ENCODE measurements at places on chromosomes 16 and 17.
A peak's percentile ranks its signal among the peaks of the same experiment; 100 is the strongest.

GRCh38 chr17:28746611-28747050 lies 2.8 kb downstream of the TRAF4 start:
- no peak for DNase-seq

GRCh38 chr17:28119046-28119445 lies 76.6 kb downstream of the NLK start:
- DNase-seq, result no peak

DNA sequence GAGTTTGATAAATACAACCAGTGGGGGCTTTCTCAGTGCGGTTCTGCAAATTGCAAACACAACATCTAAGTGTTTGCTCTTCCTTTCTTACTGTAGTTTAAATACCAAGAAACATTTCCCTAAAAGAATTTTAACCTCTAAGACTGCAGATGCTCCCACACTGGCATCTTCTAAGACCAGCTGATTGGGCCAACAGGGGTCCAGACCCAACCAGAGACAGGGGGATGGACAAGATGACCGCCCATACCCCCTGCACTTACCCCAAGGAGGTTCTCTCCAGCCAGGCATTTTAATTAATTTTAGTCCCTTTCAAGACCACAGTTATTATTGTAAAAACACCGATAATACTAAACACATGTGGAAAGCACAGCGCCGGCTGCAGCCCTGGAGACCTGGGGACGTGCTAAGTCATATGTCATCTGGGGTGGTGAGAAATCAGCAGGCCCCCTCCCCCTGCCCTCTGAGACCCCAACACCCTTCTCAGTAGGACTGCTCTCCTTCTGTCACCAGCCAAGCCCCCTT lies 242.3 kb downstream of the SOX9 start:
- DNase-seq, result no peak

GRCh38 chr16:13081825-13082331 lies 180.5 kb downstream of the SHISA9 start:
- no peak for DNase-seq

DNA sequence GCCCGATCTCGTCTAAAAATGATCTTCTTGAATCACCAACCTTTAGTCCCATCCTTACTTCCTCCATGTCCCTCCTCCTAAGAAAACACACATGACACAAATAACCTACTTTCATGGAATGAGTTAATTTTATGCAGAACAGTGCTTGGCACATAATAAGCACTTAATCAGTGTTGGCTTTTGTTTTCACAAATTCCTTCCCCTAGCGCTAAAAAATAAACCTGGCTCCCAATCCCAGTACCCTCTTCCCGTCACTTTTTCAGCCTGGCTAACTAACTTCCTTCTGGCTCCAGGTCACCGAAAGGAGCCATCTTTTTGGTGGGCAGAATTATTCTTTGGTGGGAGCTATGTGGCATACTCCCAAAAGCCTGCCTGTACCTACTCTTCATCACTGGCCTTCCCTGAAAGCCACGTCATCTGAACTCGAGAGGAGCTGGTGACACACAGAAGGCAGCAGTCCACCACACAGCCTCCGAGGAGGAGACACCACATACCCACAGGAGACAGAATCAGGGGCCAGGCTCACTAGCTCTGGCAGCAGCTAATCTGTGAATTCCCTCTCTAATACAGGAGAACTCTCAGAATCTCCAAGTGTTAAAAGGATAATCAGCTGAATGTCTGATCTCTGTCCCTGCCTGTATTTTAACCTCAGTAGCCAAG lies 114.5 kb downstream of the SMG6 start:
- DNase-seq, result no peak

DNA sequence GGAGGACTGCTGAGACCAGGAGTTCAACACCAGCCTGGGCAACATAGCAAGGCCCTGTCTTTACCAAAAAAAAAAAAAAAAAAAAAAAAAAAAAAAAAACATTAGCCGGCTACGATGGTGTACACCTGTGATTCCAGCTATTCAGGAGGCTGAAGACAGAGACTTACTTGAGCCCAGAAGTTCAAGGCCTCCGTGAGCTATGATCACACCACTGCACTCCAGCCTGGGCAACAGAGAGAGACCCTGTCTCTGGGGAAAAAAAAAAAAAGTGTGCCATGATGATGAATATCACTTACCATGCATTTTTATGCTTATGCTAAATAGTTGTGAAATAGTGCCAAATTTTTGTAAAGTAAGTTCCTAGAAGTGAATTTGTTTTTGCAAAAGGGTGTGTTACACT lies 197.0 kb downstream of the LGALS9B start:
- DNase-seq, result no peak

GRCh38 chr17:19342611-19343255 lies 19.8 kb downstream of the B9D1 start:
- no peak for DNase-seq

- no peak for DNase-seq
These were observed 116.9 kb downstream of the BRIP1 start for GRCh38 chr17:61746248-61746985.

DNA sequence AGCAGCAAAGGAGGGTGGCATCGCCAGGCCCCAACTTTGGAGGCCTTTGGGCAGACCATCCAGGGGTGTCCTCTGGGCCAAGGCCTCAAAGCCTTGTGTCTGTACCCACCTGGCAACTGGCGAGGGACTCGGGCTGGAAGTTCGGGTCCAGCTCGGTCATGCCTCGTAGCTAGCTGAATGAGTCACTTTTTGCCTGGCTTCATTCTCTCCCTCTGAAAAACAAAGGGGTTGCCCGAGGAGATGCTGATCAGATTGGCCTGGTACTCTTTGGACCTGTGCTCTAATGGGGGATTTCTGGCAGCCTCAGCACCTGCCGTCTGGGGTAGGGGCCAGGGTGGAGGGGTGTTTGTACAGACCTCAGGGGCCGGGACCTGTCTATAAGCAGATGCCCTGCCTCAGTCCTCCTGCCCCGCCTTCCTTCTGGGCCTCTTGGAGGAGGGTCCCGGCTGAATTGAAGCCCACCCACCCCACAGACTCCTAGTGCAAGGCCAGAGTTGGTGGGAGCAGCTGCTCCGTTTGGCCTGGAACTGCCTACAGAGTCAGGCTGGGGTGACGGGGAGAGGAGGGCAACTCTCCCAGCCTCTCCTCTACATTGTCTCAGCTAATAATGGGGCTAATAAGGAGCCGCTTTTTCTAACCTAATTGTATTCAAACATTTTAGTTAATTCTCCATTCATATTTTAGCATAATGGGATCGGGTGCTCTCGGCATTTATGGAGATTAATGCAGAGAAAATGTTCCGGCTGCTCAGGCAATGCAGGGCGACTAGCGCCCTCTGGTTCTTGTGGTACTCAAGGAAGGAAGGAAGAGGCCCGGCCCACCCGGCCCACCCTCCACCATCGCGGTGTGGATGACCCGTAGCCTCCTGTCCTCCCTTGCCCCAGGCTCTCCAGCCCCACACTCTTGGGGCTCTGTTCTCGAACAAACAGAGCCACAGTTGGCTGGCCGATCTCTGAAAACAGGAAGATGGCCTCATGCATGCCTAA lies 21.4 kb upstream of the ABCC3 start:
- DNase-seq, result peak; percentile 25

- DNase-seq, result peak; percentile 78
These were observed 74.8 kb upstream of the SMURF2 start for GRCh38 chr17:64736804-64737492.

- no peak for DNase-seq
These were observed 191.0 kb upstream of the RPL38 start for GRCh38 chr17:74012465-74012864.

DNA sequence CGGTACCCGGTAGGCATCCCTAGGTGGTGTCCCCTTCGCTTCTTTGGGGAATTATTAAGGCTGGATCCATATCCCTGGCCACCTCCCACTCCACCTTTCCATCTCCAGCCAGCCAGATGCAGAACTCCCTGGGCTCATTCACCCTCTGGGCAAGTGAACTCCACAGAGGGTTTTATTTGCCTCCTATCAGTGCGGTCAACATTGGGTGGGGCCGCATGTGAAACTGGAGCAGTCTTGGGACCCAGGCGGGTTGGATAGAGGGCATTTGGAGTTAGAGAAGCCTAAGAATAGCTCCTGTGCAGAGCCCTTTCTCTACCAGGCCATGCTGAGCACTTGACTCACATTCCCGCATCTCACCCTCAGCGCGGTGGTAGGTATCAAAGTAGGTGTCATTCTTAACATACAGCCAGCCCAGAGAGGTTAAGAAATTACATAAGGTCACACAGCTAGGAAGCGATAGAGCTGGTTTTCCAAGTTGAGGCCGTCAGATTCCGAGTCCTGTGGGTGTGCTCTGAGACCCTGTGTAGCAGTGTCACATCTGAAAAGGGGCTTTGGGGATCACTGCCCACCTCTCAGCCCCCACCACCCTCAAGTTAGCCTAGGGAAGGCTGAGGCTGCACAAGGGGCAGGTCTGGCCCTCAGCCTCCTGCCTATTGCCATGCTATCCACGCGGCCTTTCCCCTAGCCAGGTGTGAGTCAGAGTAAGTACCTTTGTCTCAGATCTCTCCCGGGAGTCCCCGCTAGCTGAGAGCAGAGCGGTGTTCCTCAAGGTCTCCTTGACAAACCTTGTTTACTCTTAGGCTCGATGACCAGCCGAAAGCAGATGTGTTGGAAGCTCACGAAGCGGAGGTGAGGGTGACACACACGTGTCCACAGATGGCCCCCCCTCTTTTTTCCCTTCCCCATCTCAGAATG lies 26.9 kb upstream of the LGALS9 start:
- no peak for DNase-seq

GRCh38 chr17:63564562-63564961 lies 14.3 kb downstream of the DCAF7 start:
- DNase-seq, result no peak

Data from choroid plexus epithelial cell (primary cell).